ENCODE measurements at places on chromosomes 3 and 15.

DNA sequence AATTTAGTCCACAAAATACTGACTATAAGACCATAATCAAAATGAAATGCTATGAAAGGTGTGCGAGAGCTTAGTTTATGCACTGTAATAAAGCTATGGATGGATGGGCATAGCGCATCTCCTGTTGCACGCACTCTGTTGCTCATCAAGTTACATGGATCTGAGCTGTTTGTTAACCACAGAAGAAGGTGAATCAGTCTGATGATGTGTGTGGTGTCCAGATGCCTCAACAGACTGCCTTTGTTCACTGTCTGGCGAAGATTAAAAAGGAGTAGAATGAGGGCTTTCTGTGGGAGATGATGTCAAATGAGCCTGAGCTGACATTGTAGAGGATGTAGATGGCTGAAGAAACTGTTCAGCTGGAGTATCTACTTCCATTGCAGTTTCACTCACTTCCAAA, 36.1 kb downstream of the NSMCE3 start:
- no peak for DNase-seq

- no peak for DNase-seq
Observed at GRCh38 chr3:72996121-72996472, 514 bp upstream of the PPP4R2 start.

DNA sequence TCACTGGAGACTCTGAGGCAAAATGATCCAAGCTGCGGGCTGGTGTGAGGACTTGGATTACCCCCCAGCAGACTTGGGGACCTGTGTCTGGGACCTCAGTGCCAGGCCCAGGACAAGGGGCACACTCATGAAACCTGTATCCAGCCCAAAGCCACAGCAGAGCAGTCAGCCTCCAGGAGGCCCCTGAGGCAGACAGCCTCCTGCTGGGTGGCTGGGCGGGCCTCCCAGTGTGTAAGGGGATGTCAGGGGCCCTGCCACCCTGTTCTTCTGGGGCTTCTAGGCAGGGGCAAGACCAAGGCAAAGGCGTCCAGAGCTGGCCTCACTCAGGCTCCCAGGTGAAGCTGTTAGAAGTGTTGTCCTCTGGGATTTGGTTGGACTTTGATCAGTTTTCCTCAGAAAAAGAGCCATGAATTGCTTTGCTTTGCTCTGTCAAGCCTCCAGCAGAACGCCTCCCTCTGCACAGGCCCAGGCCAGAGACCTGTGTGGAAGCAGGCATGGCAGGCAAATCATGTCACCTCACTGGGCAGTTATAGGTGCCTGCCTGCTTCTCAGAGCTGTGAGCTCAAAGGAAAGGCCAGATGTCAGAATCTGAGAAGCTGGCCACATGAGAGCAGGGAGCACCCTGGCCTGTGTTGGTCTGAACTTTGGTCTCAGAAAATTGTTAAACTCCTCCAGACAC, 77.4 kb downstream of the SMAD6 start:
- DNase-seq: no peak

- no peak for DNase-seq
Observed at GRCh38 chr3:4581498-4581897, 88.3 kb downstream of the ITPR1 start.

GRCh38 chr3:10949197-10949596, 43.4 kb upstream of the SLC6A1 start:
- peak; percentile 70 for DNase-seq

- DNase-seq: no peak
Observed at GRCh38 chr15:67419705-67420104, 101.2 kb upstream of the C15orf61 start.

GRCh38 chr15:63048776-63049665, 6.5 kb downstream of the TPM1 start:
- DNase-seq: peak; percentile 44

DNA sequence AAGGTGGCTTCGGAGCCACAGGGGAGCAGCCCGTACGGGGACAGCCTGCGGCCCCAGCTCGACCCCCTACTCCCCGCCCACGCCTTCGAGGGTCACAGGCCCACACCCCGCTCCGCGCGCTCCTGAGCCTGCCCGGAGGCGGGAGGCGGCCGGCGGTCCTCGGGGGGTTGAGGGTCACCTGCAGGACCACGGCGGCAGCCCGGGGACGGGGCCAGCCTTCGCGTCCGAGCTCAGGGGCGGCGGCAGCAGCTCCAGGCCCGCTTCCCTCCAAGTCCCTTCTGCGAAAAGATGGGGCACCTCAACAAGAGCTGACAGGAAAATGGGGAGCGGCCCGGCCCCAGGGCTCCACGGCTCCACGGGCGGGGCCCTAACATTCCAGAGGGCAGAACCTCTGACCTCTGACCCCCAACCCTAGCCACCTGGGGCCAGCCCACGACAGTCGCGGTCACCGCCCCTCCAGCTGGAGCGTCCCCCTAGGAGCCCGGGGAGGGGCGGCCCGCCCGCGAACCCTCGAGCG, 428 bp downstream of the LYSMD4 start:
- no peak for DNase-seq

Measured in hippocampal formation (tissue), 2 donors.